ENCODE measurements at places on chromosomes 7 and 10. TPM values are rescaled to one million over a fixed set of nuclear protein-coding genes. Genes with fewer than 3 reads are reported as not detected.

EGFR gene
- total RNA-seq, result 78.7 TPM

DNA sequence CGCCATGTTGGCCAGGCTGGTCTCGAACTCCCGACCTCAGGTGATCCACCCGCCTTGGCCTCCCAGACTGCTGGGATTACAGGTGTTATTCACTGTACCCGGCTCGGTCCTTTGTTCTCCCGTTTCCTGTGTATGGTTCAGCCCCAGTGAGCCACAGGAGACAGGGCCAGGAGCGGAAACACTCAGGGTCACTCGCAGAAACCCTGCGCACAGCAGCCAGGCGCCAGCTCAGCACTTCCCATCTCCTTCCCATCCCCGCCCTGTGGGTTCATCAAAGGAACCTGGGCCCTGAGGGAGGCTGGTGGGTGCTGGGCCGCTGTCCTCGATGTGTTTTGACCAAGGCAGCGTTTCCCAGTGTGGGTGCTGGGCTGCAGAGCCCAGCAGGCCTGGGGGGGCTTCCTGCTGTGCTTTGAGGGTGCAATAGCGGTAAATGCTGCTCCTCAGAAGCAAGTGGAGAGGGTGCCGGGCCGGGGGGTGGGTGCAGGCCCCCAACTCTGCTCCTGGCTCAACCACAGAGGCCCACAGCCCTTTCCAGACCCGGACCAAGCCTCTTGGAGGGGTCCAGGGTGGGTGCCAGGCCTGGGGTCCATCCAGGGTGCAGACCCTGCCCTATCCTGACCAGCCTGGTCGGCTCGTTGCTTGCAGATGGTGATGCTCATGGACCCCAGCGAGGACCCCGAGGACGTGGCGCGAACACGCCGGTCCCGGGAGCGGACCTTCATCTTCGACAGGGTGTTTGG is 15.3 kb upstream of the CHST12 start:
- H3K4me3 ChIP-seq, result no peak overlapping the region
- no peaks in the 10 kb centered on the region for H3K36me3 ChIP-seq
- DNase-seq, result no peak
- H3K27ac ChIP-seq, result no peak overlapping the region
- H3K4me1 ChIP-seq, result no peaks in the 10 kb centered on the region

GRCh38 chr7:260441-261281 is 29.3 kb upstream of the FOXL3 start:
- H3K36me3 ChIP-seq, result peaks cover 37% of the 10 kb centered on the region
- H3K4me3 ChIP-seq, result no peak overlapping the region
- H3K27ac ChIP-seq, result no peak overlapping the region
- H3K27me3 ChIP-seq, result no peaks in the 10 kb centered on the region

DNA sequence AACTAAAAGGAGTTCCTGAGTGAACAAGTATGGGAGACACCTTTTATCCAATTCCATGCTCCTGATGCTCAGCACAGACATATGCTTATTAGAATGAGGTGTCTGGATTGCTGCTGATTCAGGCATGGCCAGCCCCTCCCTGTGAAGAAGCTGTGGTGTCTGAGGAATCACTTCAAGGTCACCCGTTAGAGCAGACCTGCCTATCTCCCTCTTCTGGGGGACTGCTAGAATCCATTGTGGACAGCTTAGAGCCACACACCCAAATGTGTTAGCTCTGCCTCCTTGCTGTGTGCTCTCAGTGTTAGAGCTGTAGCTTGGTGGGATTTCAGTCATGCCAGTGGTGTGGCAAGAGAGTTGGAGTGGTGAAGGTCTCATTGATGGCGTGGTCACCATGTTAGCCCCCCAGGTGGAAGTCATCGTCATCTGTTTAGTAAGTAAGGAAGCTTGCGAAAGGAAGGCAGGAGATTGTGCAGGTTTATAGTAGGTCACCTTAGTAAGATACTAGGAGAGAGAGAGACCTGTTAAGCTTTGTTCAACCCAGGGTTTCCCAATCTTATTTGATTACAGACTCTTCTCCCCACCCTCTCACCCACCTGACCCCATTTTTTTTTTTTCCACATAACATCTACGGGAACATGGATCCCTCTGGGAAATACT is 12.8 kb downstream of the PRXL2A start:
- H3K27me3 ChIP-seq, result no peaks in the 10 kb centered on the region
- peaks cover 10% of the 10 kb centered on the region for H3K36me3 ChIP-seq
- H3K27ac ChIP-seq, result no peak overlapping the region

DNA sequence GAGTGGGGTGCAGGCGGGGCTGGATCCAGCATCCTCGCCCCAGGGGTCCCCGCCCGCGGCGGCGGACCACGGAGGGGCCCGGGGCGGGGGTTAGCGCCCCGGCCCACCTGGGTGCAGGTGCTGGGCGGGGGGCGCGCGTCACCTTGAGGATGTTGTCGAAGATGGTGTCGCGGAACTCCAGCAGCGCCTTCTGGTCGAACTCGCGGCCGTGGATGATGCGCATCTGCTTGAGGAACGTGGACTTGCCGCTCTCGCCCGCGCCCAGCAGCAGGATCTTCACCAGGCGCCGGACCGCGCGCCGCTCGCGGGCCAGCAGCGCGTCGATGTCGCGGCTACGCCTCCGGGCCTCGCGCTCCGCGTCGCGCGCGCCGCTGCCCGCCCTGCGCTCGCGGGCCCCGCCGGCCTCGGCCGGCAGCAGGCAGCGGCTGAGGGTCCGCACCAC is 376 bp downstream of the GNA12 start:
- peaks cover 17% of the 10 kb centered on the region for H3K4me1 ChIP-seq
- DNase-seq, result no peak
- H3K27me3 ChIP-seq, result no peaks in the 10 kb centered on the region
- peak overlapping the region; percentile 72 for H3K27ac ChIP-seq
- H3K36me3 ChIP-seq, result no peaks in the 10 kb centered on the region
- peak overlapping the region; percentile 76 for H3K4me3 ChIP-seq

- no peaks in the 10 kb centered on the region for H3K4me1 ChIP-seq
- H3K4me3 ChIP-seq, result no peak overlapping the region
- H3K27ac ChIP-seq, result no peak overlapping the region
- H3K36me3 ChIP-seq, result no peaks in the 10 kb centered on the region
These were observed 65.4 kb downstream of the CFAP46 start for GRCh38 chr10:132876993-132877431.

Measured in lung (tissue), 17 donors.